ENCODE measurements at places on chromosomes 1 and 21. TPM values are rescaled to one million over a fixed set of nuclear protein-coding genes. Genes with fewer than 3 reads are reported as not detected.

NBPF8 gene
- 10.8 TPM for total RNA-seq

OR2W3 gene
- total RNA-seq, result 2.2 TPM

SPRR5 gene
- total RNA-seq, result not detected

- peak; percentile 93 for DNase-seq
Observed at GRCh38 chr1:172005856-172006255, 164.6 kb downstream of the DNM3 start.

DNA sequence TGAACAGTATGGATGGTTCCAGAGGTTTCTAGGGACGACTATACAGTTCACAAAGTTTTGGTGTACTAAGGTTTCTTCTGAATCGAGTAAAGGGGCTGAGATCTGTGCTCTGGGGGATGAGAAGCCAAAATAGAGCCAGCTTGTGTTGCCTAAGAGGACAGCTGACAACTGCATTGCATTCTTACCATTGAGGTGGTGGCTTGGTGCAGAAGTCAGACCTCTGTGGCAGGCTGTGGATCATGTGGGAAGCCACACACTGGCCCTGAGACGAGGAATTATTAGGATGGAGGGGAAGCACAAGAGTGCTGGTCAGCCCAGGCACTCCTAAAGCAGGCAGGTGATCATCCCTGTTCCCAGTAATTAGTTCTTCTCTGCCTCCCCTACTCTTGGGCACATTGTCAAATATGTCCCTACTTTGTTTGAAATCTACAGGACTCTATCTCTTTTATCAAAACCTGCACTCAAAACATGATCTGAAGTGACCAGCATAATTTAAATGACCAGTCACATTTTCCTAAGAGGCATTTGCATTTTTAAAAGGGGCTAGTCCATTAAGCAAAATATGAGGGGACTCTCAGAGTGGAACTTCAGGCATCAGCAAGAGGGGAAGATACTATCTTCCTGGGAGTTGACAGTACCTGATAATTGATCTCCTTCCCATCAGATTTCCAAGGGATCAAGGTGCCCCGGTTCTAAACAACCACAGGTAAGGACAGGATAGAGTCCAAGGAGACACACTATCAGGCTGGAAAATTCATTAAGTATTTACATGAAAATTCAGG lies at the start of gene FCRLB:
Gene FCRLB, plus strand, starts transcription at position 589 of the 782 bp plus-strand sequence. CDS start 1,129 bp downstream, outside the sequence.
- DNase-seq, result no peak

- DNase-seq, result no peak
Observed at GRCh38 chr21:46054031-46054430, 43.9 kb upstream of the COL6A2 start.

- no peak for DNase-seq
Observed at GRCh38 chr21:41711416-41712007, 55.3 kb downstream of the RIPK4 start.
